ENCODE measurements at places on chromosomes 7 and 10.

DNA sequence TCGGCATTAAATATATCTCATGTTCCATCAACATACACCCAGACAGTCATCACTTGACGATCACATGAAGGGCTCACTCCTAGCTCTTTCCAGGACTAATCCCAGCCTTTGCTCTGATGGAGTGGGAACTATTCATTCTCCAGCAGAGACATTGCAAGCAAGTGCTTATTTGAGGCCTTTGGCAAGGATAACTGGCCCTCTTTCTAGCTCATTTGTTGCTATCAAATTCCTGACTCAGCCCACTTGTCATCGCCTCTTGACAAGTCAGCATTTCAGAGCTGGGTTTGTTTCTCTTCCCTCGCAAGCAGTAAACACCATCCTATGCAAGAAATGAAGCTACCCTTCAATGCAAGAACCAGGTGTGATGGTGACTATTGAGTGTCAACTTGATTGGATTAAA lies 1165.7 kb upstream of the AUTS2 start:
- DNase-seq, result no peak

DNA sequence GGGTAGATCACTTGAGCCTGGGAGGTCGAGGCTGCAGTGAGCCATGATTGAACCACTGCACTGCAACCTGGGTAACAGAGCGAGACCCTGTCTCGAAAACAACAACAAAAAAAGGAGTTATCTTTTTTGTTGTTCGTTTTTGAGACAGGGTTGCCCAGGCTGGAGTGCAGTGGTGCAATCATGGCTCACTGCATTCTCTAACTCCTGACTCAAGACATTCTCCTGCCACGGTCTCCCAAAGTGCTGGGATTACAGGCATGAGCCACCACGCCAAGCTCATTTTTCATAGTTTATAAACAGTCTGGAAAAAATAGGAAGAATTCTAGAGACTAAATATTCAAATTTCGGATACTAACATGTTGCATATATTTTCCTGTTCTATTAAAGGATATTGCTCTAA lies 29.4 kb downstream of the SFXN4 start:
- DNase-seq, result no peak

- no peak for DNase-seq
Observed at GRCh38 chr10:97016728-97017473, 168.9 kb downstream of the SLIT1 start.

DNA sequence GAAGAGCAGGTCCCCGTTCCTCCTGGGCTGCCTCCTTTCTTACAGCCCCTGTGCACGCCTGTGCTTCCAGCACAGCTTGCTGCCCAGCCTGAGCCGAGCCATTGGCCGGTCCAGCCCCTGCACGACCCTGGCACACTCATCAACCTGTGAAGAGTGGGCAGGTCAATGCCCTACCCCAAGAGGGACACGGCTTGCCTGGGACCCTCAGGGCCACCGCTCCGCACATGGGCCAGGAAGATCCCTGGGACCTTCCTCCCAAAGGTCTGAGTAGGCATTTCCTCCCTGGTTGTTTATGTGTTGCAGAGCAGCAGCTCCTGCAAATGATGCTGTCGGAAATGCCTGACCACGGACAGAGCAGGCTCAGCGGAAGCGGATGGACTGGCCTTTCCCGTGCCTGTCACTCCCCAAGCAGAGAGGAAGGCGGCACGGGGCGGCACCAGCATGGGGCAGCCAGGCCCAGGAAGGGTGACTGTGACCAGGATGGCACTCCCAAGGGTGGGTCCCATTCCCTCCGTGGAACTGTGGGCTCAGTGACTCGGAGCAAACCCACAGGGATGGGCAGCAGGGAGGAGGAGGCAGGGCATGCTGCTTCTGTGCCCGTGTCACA lies 252.5 kb downstream of the TNS3 start:
- DNase-seq, result no peak

GRCh38 chr7:135169141-135169963 lies 1.2 kb downstream of the CYREN start:
- no peak for DNase-seq

GRCh38 chr10:127207081-127207480 lies 10.7 kb upstream of the INSYN2A start:
- DNase-seq, result no peak

- DNase-seq, result no peak
Observed at GRCh38 chr7:139345042-139345441, 3.9 kb downstream of the FMC1 start.

DNA sequence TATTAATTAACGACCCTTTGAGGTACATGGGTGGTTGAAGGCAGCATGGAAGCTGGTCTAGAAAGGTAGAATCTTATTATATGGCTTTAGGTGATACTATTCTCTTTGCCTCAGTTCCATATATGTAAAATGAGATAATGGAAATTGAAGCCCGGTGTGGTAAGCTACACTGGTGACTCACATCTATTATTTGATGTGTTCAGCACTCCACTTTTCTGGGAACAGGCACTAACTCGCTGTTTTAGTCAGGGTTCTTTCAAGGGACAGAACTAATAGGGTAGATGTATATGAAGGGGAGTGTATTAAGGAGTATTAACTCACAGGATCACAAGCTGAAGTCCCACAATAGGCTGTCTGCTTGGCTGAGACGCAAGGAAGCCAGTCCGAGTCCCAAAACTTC lies 4.4 kb upstream of the TRUB1 start:
- no peak for DNase-seq

- DNase-seq, result no peak
Observed at GRCh38 chr10:132412316-132413192, 15.6 kb downstream of the PWWP2B start.

DNA sequence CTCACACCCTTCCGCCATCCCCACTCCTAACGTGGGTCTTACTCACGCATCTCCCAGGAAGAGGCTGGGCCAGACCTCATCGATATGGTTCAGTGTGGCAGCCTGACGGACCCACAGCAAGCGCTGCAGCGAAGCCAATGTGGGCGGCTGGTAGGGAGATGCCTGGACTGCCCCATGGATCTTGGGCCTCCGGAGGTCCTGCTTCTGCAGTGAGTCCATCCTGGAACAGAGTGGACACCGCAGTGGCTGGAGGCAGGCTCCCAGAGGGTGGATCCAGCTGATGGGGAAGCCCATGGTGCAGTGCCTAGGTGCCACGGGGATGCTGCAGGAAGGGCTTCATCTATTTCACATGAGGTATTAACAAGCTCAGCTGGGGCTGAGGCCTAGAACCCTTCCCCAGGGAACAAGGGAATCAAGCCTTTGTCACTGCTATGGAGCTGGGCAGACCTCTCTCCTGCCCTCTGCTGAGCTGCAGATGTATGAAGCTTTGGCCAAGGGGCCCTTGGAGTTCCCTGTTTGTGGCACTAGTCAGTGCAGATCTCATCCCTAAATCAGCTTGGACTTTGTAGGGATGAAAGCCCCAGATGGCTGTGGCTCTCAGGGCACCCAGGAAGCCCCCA lies 13.7 kb upstream of the SAMD8 start:
- no peak for DNase-seq

DNA sequence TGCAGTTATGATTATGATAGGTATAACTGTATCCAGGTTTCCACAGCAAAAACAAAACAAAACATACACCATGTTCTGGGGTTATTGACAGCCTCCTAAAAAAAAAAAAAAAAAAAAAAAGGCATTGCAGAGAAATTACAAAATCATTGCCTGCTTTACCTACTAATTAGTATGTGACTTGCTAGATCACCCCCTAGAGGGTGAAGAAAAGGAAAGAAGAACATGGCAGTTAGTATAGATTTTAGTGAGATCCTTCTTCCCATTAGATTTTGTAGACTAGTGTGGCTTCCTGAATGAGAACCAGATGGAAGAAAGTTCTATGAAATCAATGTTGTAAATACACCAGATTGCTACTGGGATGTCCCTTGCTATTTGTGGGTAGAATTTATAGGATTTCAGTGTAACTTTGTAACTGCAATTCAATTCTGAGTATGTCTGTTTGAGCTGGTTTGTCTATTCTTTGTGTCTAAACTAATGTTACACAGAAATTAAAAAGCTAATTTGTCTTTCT lies 24.0 kb upstream of the AGBL3 start:
- no peak for DNase-seq

GRCh38 chr10:85284778-85285770 lies 956.7 kb downstream of the CCSER2 start:
- DNase-seq, result no peak

Measured in stimulated activated naive CD4-positive, alpha-beta T cell (primary cell).